Cardiac muscle cell (in vitro differentiated cells and primary cell): ENCODE measurements at places on chromosomes 13 and 19.
A peak's percentile ranks its signal among the peaks of the same experiment; 100 is the strongest.

GRCh38 chr19:16067205-16067938 lies 8.9 kb upstream of the TPM4 start:
- no peaks in the 10 kb centered on the region for H3K27me3 ChIP-seq
- DNase-seq, result no peak
- no peaks in the 10 kb centered on the region for H3K4me1 ChIP-seq
- H3K27ac ChIP-seq, result no peak overlapping the region
- H3K36me3 ChIP-seq, result no peaks in the 10 kb centered on the region

- DNase-seq, result no peak
- H3K4me3 ChIP-seq, result no peak overlapping the region
- H3K4me1 ChIP-seq, result no peaks in the 10 kb centered on the region
- no peaks in the 10 kb centered on the region for H3K27me3 ChIP-seq
Measured at GRCh38 chr13:101390461-101390860, 25.8 kb downstream of the NALCN start.

GRCh38 chr19:4354897-4355296 lies 11.5 kb downstream of the MPND start:
- peaks cover 2% of the 10 kb centered on the region for H3K36me3 ChIP-seq
- DNase-seq, result no peak
- no peak overlapping the region for H3K4me3 ChIP-seq
- no peaks in the 10 kb centered on the region for H3K27me3 ChIP-seq
- H3K27ac ChIP-seq, result no peak overlapping the region

DNA sequence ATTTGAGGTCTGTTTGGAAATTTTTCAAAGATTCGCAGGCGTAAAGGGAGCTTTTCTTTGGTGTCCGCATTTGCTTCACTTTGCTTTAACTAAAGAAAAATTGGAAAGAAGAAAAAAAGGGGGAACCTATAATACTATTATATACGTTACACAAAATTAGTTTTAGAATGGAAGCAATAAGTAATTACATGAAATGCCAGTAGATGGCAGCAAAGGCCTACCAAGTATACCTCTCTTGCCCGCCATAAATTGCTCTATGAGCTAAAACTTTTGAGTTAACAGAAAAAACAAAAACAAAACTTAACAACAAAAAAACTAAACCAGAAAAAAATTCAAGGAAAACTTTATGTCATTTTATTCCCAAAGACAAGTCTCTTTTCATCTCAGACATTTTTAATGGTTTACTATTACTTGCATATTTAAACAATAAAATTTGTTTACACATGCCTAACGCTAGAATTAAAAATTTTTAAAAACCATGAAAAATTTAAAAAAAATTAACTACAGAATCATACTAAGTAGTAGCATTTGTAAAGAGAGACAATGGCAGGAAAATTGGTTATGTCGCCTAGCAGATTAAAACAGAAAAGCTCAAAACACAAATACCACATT lies 271.4 kb downstream of the NALCN start:
- H3K4me1 ChIP-seq, result no peaks in the 10 kb centered on the region
- no peaks in the 10 kb centered on the region for H3K36me3 ChIP-seq
- no peaks in the 10 kb centered on the region for H3K27me3 ChIP-seq
- H3K4me3 ChIP-seq, result no peak overlapping the region
- no peak overlapping the region for H3K27ac ChIP-seq
- peak; percentile 77 for DNase-seq

DNA sequence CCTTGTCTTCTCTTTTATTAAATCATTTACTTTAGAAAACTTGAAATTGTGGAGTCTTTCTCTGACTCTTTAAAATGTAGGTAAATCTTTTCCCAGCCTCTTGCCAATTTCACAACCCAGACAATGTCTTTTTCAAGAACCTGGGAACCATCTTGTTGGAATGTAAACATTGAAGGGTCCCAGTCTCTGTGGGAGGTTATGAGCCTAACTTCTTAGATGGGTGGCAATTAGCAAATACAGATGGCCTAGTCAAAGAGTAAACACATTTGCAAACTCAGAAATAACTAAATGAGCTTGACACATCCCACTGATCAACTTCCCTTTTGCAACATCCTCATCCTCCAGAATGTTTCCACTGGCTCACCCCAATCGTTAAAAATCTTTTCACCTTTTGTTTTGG lies 721.0 kb downstream of the PCDH9 start:
- H3K4me3 ChIP-seq, result no peak overlapping the region
- no peaks in the 10 kb centered on the region for H3K27me3 ChIP-seq
- H3K27ac ChIP-seq, result no peak overlapping the region
- no peak for DNase-seq
- no peaks in the 10 kb centered on the region for H3K36me3 ChIP-seq
